ENCODE measurements at places on chromosomes 5 and 9.
A peak's percentile ranks its signal among the peaks of the same experiment; 100 is the strongest.

DNA sequence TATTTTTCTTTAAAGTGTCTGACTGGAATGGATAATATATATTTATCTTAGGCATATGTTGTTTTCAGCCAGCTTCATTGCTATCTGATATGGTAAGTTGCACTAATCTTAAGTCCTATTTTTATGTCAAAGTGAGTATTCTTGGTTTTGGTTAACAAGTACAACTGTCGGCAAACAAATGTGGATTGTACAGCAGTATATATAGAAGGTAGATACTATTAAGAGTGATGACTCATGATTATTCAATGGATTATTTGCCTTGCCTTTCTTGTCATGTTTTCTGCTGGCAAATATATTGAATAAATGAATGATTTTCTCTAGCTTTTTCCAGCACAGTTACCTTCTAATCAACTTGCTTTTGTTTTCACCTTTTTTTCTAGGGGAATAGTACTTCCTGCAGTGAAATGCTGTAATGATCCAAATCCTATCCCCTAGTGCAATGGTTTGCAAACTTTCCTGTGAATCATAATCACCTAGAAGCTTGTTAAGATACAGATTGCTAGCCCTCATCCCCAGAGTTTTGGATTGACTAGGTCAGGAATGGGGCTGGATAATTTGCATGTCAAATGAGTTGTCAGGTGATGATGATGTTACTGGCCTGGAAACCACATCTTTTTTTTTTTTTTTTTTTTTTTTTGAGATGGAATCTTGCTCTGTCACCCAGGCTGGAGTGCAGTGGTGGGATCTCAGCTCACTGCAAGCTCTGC is 60.8 kb upstream of the ARRDC3 start:
- no peak for DNase-seq

DNA sequence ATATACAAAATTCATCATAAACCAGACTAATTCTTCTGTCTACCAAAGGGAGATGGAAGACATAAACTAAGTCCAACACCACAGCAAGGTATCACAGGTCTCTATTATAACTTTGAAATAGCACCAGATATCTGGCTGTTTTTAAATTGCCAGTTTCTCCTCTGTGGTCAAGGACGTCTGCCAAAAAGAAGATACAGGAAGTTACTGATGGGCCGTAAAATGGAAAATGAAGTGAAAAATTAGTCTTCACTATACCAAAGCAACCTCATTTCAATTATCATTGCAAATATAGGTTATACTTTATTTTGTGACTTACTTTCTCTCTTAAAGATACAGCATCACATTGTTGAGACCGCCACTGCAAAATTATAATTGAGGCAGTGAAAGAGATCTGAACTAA is 225.5 kb downstream of the NDUFS4 start:
- no peak for DNase-seq

GRCh38 chr5:179345433-179346321 is at the start of gene ADAMTS2:
TSS of gene ADAMTS2 (minus strand) at chr5:179345461. CDS start at chr5:179345328, 133 bp downstream.
- DNase-seq = no peak

DNA sequence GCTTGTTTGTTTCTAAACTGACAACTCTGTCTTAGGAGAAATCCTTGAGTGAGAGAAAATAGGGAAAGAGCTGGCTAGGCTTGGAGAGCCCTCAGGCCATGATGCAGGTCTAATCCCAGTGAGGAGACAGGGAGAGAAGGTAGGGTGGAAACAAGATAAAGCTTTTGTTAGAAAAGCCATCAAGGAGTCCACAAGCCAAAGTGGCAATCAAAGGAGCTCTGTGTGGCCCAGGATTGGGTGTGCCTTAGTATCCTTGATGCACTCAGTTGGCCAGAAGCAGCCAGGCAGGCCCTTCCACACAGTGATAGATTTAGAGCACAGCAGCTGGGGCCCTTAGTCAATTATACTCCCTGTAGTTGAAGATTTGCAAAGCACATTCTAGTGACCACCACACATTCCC is 73.9 kb downstream of the ALDH7A1 start:
- no peak for DNase-seq

- no peak for DNase-seq
These were observed 137.9 kb downstream of the SEC61B start for GRCh38 chr9:99360026-99360425.

- no peak for DNase-seq
These were observed 108.1 kb upstream of the IL6ST start for GRCh38 chr5:56102889-56103288.

- no peak for DNase-seq
These were observed 32.3 kb downstream of the SH3GLB2 start for GRCh38 chr9:128995791-128996190.

DNA sequence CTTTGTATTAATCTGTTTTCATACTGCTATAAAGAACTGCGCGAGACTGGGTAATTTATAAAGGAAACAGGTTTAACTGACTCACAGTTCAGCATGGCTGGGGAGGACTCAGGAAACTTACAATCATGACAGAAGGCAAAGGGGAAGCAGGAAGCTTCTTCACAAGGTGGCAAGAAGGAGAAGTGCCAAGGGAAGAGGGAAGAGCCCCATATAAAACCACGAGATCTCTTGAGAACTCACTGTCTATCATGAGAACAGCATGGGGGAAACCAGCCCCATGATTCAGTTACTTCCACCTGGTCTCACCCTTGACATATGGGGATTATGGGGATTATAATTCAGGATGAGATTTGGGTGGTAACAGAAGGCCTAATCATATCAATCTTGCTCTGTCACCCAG is 60.9 kb upstream of the CHD1 start:
- DNase-seq = no peak

- no peak for DNase-seq
These were observed 115.3 kb downstream of the TSSK1B start for GRCh38 chr5:113319256-113320053.

DNA sequence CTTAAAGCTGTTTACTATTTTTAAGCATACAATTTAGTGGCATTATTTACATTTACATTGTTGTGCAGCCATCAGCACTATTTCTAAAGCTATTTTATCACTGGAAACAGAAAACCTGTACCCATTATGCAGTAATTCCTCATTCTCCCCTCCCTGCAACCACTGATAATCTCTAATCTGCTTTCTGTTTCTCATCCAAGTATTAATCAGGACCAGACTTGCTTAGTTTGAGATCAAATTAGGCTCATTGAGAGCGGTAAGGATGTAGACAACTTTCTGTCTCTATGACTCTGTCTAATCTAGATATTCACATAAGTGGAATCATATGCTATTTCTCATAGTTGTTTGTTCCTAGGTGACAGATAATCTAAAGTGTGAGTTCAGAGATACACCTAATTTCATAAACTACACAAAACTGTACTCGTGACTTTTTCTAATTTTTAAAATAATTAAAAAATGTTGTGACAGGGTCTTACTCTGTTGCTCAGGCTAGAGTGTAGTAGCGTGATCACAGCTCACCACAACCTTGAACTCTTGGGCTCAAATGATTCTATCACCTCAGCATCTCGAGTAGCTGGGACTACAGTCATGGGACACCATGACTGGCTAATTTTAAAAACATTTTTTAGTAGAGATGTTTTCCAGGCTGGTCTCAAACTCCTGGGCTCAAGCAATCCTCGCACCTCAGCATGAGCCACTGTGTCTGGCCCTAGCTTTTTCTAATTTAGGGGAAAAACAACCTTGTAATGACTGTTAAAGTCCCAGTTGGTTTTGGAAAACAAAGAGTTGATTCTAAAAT is 37.6 kb downstream of the BDP1 start:
- DNase-seq = no peak

DNA sequence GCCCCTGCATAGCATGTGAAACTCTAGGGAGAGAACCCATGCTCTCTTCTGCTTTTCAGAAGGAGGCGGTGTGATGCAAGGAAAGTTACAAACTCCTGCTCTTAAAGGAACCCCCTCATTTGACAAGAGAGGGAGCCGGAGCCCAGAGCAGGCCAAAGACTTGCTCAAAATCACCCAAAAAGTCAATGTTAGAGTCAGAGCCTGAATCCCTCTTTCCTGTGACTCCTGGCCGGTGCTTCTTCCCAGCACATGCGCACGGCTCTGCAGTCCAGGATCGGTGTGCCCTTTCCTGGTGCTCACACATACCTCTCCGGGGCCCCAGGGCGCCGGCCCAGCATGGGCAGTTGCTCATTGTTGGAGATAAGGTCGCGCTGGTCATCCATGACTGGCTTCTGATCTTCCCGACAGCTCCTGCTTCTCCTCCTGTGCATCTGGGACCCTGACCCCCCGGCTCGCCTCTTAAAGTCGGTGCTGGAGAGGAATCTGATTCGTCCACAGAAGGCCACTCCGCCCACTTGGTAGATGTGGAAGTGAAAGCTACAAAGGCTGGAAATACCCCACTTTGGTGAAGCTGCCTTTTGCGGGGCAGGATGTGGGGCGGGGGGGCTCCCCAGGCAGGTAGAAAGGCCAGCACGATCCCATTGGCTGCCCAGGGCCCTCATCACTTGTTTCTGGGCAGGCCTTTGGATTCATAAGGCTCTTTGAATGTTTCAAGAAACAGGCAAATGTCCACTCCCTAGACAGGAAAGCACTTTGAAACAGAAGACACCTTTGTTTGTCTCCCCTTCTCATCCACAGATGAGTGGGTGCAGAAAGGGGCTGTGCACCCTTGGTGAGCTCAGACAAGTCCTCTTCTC is at the start of gene CD74:
CD74 (minus strand) TSS at position 592 of the 857 bp plus-strand sequence; CDS start at position 431, 161 bp downstream.
- DNase-seq = peak; percentile 85

- no peak for DNase-seq
These were observed 75.3 kb downstream of the TMEM167A start for GRCh38 chr5:83001796-83002381.

DNA sequence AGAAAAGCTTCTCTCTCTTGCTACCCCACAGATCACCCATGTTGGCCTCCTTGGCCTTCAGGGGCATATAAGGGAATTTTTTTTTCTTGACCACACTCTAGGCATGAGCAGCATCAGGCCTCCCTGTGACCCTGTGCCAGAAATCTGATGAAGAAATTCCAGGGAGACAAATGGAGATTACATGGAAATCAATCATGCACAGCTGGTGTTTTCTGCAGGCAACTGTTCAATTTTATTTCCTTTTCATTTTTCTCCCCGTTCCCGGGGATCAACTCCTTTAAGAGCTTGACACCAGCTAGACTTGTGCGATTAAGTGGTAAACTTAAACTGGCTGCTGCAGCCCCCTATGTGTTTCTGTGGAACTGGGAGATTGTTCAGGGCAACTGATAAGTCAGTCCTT is 59.3 kb downstream of the GALNT10 start:
- no peak for DNase-seq

DNA sequence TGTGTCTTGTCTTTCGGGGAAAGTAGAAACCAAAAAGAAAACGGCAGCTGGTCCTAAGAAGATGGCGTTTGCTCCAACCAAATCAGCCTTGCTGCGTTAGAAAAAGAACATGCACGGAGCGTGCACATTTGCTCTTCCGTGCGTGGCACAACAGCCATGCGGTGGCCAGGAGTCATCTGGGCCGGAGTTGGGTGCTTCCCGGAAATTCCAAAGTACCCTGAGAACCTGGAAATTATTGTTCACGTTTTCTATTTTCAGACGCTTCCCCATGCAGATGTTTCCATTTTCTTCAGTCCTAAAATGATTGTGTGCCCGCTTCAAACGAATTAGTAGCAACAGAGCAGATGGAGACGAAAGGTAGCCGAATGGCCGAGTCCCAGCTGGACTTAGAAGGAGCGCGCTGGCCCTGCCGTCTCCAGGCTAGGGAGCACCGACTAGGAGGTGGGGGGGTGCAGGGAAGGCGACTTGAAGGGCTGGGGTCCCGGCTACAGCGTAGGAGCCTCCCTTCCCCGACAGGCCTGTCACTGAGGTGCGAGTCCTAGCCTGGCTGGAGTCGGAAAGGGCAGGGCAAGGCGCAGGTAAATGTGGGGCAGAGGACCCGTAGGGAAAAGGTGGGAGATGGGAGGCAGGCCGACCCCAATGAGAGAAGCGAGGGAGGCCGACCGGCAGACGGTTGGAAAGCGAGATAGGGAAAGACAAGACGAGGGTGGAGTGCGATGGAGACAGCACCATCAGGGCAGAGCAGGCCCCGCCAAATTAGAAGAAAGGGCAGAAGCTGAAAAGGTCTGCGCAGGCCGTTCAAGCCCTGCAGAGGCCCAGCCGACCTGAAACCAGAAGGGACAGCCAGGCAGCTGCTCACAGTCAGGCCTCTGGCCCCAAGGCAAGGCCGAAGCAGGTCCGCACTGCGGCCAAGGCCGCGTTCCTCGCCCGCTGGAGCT is 1.4 kb downstream of the BARX1 start:
- no peak for DNase-seq

DNA sequence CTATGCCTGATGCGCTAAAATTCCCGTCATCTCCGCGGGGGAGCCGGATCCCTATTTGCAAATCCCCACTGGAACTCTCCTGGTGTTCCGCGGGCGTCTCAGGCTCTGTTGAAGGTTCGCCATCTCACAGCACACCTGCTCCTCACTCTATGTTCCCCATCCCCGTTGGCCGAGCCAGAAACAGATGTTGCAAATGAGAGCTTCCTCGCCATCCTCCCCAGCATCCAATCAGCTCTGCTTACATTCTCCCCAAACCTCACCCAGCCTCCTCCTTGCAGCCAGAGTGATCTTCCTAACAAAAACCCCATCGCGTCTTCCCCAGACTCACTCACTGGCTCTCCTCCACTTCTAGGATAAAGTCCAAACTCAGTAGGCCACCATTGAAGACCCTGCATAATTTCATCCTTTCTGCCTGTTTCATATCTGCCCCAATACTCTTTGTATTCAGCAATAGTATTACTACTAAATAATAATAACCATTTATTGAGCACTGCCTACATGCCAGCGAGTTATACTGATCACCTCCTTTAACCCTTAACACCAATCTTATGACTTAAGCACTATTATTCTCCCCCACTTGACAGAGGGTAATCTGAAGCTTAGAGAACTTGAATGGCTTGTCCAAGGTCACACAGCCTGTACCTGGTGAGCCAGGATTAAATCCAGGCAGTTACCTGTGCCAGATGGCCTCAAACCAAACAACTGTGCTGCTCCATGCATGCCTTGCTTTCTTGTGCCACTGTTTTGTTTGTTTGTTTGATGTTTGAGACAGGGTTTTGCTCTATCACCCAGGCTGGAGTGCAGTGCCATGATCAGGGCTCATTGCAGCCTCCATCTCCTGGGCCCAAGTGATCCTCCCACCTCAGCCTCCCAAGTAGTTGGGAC is 14.0 kb downstream of the AQP7 start:
- DNase-seq = no peak

GRCh38 chr9:5435912-5436311 is 1.8 kb downstream of the PLGRKT start:
- no peak for DNase-seq

DNA sequence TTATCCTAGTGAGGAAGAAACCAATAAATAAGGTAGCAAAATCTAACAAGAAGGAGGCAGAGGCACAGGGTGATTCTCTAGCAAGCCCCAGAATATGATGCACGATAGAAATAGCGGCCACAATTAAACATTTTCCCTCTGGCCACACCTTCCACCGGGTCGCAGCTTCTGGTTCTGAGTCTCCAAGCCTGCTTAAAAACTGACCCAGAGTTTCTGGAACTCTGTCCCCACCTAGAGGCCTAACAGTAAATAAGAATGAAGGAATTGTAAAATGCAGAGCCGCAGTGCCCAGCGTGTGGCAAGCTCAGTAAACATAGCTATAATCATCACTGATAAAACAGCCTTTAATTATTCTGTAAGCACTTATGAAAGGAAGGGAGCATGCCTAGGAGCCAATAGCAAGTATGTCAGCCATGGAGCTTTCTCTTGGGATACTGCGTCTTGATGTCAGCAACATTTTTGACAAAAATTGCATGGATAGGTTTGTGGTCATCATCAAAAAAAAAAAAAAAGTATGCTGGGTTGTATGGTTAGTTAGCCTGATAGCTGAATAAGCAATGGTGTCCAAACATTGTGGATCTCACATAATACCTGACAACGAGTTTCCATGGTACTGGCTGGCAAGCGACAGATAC is 465.5 kb downstream of the DNAH5 start:
- no peak for DNase-seq

GRCh38 chr5:135208903-135209721 is 175.1 kb upstream of the PITX1 start:
- DNase-seq = no peak

All from activated CD8-positive, alpha-beta memory T cell treated with anti-CD3 and anti-CD28 coated beads for 1 hour (primary cell).